ENCODE measurements at places on chromosomes 16 and 17.

GRCh38 chr17:77834170-77835115 lies 124.1 kb upstream of the TNRC6C start:
- no peak for DNase-seq

DNA sequence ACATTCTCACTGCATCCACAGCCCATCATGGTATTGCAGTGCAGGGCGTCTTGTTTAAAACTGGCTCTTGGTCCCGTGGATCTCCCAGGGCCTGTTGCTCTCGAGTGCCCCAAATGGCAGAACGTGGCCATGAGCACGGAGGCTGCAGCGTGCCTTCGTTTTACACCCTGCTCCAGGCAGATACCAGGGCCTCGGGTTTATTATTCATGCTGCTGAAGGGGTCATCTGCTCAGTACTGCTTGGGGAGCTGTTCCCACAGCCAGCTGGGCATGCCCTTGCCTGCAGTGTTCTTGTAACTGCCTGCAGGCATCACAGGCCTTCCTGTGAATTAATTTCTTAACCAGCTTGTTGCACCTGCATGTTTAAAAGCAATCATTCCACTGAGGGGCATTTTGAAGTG lies 129.7 kb upstream of the CHMP6 start:
- DNase-seq: no peak

GRCh38 chr17:59837308-59838051 lies 55.3 kb downstream of the TUBD1 start:
- DNase-seq: no peak

DNA sequence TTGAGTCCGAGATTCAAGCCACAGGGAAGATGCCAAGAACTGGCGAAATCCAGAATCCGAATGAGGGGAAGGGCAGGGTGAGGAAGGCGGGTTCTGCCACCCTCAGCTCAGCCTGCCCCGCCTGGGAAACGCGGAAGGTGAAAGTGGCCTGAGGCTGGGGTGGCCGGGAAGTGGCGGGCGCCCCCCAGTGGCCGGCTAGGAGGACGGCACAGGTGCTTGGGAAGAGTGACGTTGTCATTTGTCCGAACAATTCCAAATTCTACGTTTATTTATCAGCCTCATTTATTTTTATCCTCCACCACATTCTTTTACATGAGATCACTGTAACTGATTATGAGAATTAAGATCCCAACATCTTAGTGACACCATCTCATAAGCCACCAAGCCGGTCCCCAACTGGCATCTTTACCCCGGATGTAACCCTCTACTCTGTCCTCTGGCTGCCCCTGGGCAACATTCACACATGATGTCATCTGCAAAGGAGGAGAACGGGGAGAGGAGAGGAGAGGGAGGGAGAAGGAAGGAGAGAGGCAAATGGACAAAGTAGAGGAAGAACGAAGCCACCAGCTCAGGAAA lies 21.3 kb downstream of the SRCIN1 start:
- peak; percentile 34 for DNase-seq

DNA sequence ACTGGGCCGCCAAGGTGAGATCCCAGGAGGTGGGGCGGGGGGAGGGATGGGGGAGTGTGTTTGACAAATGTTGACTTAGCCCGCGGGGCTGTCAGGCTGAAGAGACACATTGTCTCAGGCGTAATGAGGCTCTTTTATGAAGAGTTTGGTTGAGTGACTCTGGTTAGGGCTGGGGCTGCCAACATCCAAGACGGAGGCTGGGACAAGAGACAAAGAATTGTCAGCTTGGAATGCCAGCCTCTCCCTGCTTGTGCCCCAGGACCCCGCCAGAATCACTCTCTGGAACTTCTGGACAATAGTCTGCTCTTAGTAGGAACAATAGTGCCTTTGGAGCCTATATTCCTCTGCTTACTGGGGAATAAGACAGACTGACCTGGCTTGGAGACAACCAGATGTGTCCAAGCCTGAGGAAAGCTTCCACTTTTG lies 24.0 kb downstream of the PCTP start:
- DNase-seq: no peak

DNA sequence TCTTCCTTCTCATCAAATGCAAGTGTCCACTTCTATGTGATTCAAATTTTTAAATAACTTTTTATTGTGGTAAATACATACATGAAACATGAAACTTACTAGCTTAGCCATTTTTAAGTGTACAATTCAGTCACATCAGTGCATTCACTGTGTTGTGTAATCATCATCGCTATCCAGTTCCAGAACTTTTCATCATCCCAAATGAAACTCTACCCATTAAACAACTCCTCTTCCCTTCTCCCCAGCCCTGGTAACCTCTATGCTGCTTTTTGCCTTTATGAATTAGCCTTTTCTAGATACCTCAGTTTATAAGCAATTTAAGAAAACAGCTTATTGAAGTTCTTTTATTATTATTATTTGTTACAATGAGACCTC lies 41.1 kb upstream of the IL34 start:
- no peak for DNase-seq
